ENCODE measurements at places on chromosomes 7 and 10.

GRCh38 chr7:49703881-49704280, 69.6 kb upstream of the VWC2 start:
- DNase-seq = no peak
- no peaks in the 10 kb centered on the region for H3K4me1 ChIP-seq
- no peaks in the 10 kb centered on the region for H3K27me3 ChIP-seq
- H3K4me3 ChIP-seq = no peak overlapping the region
- no peaks in the 10 kb centered on the region for H3K36me3 ChIP-seq

GRCh38 chr10:30812018-30812851, 182.7 kb upstream of the LYZL2 start:
- no peaks in the 10 kb centered on the region for H3K27me3 ChIP-seq
- DNase-seq = no peak
- H3K4me1 ChIP-seq = peaks cover 27% of the 10 kb centered on the region
- H3K36me3 ChIP-seq = no peaks in the 10 kb centered on the region
- no peak overlapping the region for H3K4me3 ChIP-seq

DNA sequence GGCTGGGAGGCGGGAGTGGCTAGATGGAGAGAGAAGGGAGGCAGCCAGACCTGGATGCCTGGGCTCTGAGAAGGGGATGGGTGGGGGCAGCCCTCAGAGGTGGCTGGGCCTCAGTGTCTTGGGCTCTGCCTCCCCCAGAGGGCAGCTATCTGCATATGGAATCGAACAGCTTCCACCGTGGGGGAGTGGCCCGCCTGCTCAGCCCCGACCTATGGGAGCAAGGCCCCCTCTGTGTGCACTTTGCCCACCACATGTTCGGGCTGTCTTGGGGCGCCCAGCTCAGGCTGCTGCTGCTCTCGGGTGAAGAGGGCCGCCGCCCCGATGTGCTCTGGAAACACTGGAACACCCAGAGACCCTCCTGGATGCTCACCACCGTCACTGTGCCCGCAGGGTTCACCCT, 3.3 kb downstream of the ZAN start:
- H3K4me3 ChIP-seq = no peak overlapping the region
- no peak for DNase-seq
- H3K27ac ChIP-seq = no peak overlapping the region
- no peaks in the 10 kb centered on the region for H3K4me1 ChIP-seq

DNA sequence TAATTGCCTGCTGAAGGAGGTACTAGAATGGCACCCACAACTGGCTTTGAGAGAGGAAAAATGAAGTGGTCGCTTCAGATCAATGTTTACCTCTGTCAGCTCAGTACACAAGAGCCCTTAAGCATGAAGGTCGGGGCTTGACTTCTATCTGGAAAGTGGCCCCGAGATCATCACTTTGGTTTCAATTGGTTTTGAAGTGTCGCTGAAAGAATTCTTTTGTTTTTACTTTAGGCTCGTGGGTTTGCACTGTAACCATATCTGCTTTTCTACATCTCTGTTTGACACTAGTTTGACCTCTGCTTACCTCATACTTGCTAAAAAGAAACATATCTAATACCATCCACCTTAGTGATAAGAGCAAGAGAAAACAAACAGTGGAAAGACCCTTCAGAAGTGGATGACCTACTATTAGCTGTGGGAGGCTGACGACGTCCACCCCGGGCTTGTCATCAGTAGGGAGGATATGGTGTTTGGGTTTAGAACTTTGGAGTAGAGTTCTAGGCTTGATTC, 361.8 kb downstream of the GATA3 start:
- DNase-seq = peak; percentile 14
- no peaks in the 10 kb centered on the region for H3K27me3 ChIP-seq
- no peaks in the 10 kb centered on the region for H3K36me3 ChIP-seq
- H3K4me1 ChIP-seq = no peaks in the 10 kb centered on the region
- no peak overlapping the region for H3K27ac ChIP-seq

GRCh38 chr7:142866361-142867096, 11.7 kb downstream of the EPHB6 start:
- H3K27me3 ChIP-seq = peaks cover 48% of the 10 kb centered on the region
- no peaks in the 10 kb centered on the region for H3K4me1 ChIP-seq
- no peak overlapping the region for H3K4me3 ChIP-seq
- no peak overlapping the region for H3K27ac ChIP-seq

DNA sequence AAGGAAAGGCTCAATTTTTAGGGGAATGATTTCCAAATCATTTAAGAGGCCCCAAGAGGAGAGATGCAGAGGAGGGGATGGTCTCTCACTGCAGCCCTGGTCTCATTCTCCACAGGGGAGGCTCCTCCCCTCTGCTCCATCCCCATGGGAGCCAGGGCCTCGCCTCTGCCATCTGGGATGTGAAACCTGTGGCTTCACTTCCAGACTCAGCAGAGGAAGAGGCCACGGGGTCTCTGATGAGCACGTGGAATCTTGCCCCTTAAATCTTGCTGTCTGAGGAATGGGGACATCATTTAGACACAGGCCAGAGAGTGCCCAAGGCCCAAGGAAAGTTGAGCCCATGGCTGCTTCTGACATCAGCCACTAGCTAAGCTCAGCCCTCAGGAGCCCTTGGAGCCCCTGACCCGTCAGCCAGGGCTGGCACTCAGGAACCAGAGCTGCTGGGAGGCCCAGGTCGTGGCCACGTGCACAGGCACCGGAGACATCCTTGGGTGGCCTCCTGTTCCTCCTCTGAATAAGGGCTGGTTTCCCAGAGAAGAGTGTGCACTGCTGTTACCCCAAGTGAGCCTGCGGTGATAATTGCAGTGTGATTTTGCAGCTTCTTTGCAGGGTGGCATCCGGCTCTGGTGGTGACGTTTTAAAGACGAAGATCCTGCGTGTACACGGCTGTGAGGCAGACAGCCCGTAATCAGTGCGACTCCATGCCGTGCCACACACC, 50.5 kb downstream of the VIPR2 start:
- no peaks in the 10 kb centered on the region for H3K36me3 ChIP-seq

DNA sequence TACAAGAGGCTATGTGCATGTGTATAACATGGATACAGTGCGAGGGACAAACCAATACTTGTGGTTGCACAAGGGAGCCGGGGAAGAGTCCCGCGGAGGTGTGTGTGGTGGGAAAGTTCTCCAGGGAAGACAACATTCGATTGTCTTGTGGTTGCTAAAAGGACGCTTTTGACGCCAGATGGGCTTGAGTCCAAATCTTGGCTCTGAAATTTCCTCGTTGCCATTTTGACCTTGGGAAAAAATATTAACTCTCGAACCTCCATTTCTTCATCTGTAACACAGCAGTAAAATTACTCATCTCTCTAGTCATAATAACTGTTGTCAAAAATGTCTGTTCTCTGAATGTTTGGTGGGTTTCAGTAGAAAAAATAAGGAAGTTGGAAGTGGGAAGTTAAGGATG, 16.5 kb downstream of the PLXDC2 start:
- no peaks in the 10 kb centered on the region for H3K36me3 ChIP-seq
- no peaks in the 10 kb centered on the region for H3K27me3 ChIP-seq
- no peak for DNase-seq
- no peak overlapping the region for H3K27ac ChIP-seq
- no peak overlapping the region for H3K4me3 ChIP-seq

DNA sequence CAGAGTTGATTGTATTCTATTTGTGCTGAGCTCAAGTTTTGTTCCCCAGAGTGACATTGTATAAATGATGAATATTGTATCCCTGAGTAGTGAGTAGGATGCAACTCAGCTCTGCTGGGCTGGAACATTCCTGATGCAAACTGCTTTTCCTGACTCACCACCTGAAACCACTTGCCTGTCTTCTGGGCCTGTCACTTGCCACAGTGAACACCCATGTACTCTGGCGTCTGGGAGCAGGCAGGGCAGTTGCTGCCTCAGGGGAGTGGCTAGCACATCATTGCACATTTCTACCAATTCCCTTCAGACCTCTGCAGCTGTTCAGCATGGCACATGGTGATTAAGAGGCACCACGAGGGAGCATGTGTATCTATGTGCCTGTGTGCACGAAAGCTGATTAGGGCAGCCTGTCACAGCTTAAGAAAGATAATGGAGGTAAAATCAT, 157.3 kb downstream of the SND1 start:
- H3K4me3 ChIP-seq = no peak overlapping the region
- no peaks in the 10 kb centered on the region for H3K27me3 ChIP-seq
- H3K36me3 ChIP-seq = peaks cover 14% of the 10 kb centered on the region
- no peak overlapping the region for H3K27ac ChIP-seq

- peak overlapping the region; percentile 4 for H3K27ac ChIP-seq
- H3K27me3 ChIP-seq = no peaks in the 10 kb centered on the region
- peaks cover 14% of the 10 kb centered on the region for H3K4me1 ChIP-seq
- H3K4me3 ChIP-seq = no peak overlapping the region
These were observed 17.8 kb downstream of the CELF2 start for GRCh38 chr10:11035301-11035991.

DNA sequence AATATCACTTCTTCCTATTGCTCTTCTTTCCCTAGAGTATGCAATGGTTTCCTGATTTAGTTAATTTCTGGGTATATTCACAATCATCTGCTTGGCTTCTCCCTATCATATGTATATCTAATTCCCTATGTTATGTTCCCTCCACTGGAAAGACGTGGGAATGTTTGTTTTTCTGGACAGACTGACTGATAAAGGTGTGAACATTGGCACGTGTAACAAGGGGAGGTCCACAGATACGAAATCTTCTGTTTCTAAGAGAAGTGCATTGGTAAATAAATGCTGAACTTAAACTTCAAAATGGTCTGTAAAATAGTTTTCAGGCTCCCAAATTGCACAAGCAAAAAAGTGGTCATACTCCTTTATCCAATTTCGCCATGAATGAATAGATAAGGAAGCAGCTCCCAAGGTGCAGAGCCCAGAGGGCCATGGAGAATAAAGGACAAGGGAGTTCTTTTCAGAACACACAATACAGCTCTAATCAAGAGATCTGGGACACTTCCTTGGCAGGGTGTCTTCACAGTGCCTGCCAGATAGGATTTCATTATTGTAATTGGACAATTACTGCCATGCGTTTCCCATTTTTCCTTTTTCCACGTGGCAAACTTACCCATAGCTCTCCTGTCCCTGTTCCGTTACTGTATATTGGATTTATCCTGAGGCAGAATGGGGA, 141.9 kb downstream of the RNF133 start:
- H3K4me1 ChIP-seq = no peaks in the 10 kb centered on the region
- no peak for DNase-seq
- no peak overlapping the region for H3K4me3 ChIP-seq
- no peaks in the 10 kb centered on the region for H3K27me3 ChIP-seq
- H3K36me3 ChIP-seq = no peaks in the 10 kb centered on the region
- no peak overlapping the region for H3K27ac ChIP-seq

DNA sequence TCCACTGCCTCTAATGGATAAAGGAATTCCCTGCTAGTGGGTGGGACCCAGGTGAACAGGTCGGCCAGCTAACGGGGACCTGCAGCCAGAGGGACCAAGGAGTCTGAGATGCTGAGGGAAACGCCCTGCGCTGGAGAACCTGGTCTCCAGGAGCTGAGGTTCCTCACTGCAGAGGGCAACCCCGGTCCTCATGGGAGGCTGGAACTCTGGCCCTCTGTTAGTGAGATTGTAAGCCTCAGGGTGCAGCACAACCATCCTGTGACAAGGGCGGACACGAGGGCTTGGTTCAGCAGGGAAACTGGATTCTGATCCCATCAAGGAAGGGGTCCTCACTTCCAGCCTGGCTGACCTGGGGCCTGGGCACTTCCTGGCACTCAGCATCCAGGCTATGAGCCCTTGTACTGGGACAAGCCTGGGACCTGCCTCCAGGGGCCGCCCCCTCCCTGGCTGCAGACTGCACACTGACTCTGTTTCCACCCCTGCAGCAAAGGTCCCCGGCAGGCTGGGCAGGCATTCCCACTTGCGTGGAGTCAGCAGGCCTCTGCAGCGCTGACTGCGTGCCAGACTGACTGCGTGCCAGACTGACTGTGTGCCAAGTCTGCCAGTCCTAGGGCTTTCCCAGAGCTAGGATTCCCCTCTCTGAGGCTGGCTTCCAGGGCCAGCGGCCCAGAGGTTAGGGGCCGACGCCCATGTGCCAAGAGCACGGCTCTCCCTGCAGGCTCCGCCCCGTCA, 143.2 kb downstream of the MAPK8 start:
- no peak overlapping the region for H3K27ac ChIP-seq
- H3K36me3 ChIP-seq = no peaks in the 10 kb centered on the region
- H3K4me1 ChIP-seq = no peaks in the 10 kb centered on the region
- no peak overlapping the region for H3K4me3 ChIP-seq

- no peak overlapping the region for H3K27ac ChIP-seq
- no peak overlapping the region for H3K4me3 ChIP-seq
- no peaks in the 10 kb centered on the region for H3K36me3 ChIP-seq
- H3K4me1 ChIP-seq = peaks cover 8% of the 10 kb centered on the region
- no peak for DNase-seq
These were observed 157.0 kb downstream of the TAX1BP1 start for GRCh38 chr7:27897001-27897400.

DNA sequence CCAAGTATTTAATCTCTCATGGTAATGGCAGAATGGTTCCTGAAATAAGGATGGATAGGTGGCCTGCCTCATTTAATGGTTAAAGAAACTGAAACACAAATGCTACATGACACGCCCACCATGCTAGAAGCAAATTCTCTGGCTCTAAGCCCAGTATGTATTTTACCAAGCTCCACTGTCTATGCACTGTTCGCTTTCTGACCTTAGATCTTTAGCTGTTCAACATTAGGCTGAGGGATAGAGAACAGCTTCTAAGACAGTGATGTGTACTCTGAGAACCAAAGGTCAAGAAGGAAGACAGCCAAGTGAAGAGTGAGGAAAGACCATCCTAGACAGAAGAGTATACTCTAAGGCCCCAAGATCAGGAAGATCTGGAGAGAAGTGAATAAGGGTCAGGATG, 26.6 kb downstream of the FAM3C start:
- H3K27ac ChIP-seq = peak overlapping the region; percentile 26
- H3K4me3 ChIP-seq = no peak overlapping the region
- DNase-seq = peak; percentile 67
- H3K36me3 ChIP-seq = peaks cover 5% of the 10 kb centered on the region
- H3K27me3 ChIP-seq = no peaks in the 10 kb centered on the region
- H3K4me1 ChIP-seq = peaks cover 48% of the 10 kb centered on the region

GRCh38 chr7:122770686-122771335, 68.1 kb upstream of the RNF148 start:
- no peaks in the 10 kb centered on the region for H3K27me3 ChIP-seq
- no peak overlapping the region for H3K4me3 ChIP-seq
- DNase-seq = no peak
- no peaks in the 10 kb centered on the region for H3K4me1 ChIP-seq

DNA sequence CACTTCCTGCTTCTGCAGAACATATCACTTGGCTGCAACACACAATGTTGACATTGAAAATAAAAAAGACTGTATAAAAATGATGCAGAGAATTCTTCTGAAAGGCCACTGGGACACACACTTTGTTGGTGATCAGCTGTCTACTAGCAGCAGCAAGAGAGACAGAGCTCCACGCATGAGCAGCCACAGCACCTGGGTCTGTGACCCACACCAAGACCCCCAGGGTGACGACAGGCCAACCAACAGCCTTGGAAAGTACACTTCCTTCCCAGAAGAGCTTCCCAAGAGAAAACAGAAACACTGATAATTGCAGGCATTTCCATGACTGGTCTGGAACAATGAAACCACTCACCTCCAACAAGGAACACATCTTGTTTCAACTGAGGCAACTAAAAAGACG, 239.0 kb downstream of the DIP2C start:
- peaks cover 27% of the 10 kb centered on the region for H3K4me1 ChIP-seq
- H3K27me3 ChIP-seq = no peaks in the 10 kb centered on the region
- H3K27ac ChIP-seq = peak overlapping the region; percentile 67
